Substantia nigra (tissue), 51 donors: ENCODE measurements at places on chromosomes 2 and 18.

GRCh38 chr2:238382381-238382781 lies 44.3 kb upstream of the ASB1 start:
- DNase-seq: no peak

DNA sequence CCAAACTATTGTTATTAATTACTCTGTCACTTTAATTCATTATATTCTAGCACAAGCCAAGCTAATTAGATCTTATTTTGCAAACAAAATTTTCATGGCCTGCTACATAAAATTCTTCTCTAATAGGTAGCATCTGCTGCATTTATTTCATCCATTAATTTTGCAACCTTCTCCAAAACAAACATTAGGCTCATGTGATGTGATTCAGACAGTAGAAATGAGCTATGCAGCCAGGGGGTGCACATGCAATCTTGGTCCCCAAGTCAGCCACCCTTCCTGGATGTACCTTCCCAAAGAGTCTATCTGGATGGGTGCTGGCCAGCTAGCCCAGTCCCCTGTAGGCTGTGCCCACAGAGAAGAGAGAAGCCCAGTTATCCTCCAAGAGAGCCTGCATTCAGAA lies 242.1 kb upstream of the OSR1 start:
- no peak for DNase-seq

DNA sequence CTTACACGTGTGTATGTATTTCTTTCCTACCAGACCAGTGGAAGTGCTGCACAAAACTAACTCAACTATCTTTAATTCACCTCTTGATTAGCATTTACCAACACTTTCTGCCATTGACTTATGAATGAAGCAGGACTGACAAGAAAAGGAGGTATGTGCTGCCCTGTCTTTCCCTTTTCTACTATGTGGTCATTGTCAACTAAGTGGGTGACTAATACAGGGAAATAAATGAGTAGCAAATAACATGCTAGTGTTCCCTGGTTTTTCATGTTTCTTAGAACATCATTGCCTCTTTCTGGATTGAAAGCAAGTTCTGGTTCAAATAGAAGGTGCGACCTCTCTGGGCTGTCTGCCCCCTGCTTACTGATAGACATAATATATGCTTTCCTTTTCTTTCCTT lies 58.0 kb downstream of the LINC00305 start:
- DNase-seq: no peak

- no peak for DNase-seq
These were observed 599.1 kb upstream of the FSHR start for GRCh38 chr2:49753344-49753985.

- DNase-seq: no peak
These were observed 69.3 kb downstream of the BCL11A start for GRCh38 chr2:60484133-60484645.

DNA sequence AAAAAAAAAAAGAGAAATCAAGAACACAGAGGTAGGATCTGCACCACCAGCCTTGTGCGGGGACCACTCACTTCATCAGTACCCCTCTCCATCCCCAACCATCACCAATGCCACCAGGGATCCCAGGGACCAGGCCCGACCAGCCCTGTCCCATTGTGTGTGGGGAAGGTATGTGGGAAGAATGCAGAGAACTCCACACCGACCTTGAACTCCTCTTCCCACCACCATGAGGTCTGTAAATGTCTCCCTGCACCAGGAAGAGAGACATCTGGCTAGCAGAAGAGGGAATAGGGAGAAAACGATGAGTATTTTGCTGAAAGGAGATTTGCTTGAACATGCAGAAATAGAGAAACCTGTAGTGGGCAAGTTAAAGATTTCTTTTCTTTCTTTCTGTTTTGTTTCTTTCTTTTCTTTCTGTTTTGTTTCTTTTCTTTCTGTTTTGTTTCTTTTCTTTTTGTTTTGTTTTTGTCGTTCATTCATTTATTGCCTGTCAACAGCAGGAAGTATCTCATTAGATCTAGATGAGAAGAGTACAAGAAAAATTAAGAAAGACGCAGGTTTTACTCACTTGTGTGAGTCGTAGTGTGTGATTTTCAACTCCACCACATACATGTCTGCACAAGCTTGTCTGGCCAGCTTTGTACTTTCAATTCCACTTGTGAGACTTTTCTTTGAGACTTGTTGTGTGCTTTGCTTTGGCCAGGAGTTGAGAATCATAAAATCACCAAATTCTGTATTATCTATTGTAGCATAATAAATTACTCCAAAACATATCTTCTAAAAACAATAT lies 179.8 kb upstream of the HAAO start:
- no peak for DNase-seq
